ENCODE measurements at places on chromosomes 1 and 21. TPM values are rescaled to one million over a fixed set of nuclear protein-coding genes. Genes with fewer than 3 reads are reported as not detected.

HJV gene
- total RNA-seq: not detected

C1orf56 gene
- 11.4 TPM for total RNA-seq

OR10Z1 gene
- not detected for total RNA-seq

KCNH1 gene
- not detected for total RNA-seq

KCNK1 gene
- 1.4 TPM for total RNA-seq

TFAP2E gene
- 10.2 TPM for total RNA-seq

OR6N1 gene
- total RNA-seq: not detected

FCER1G gene
- total RNA-seq: 69.9 TPM

TNFSF4 gene
- 0.75 TPM for total RNA-seq

STMN1 gene
- total RNA-seq: 16.8 TPM

ATP1A4 gene
- total RNA-seq: not detected

GRCh38 chr1:19348441-19349198 lies 36.5 kb downstream of the SLC66A1 start:
- no peak for DNase-seq

DNA sequence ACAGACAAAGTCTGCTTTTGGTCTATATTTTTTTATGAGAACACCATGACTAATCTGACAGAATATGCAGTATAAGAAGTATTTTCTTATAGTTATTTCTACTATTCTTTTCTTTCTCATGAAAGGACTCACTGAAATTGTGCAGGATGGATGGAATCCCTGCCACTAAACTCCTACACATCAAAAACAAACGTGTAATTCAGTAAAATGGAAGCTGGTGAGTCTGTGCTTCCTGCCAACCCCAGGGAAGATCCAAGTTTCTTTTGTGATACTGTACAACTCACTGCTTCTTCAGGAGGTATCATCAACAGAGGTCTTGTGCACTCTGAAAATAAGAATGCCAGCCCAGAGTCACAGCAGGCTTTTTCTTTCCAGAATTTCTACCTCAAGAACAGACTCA lies 241.2 kb downstream of the MRPL39 start:
- no peak for DNase-seq

DNA sequence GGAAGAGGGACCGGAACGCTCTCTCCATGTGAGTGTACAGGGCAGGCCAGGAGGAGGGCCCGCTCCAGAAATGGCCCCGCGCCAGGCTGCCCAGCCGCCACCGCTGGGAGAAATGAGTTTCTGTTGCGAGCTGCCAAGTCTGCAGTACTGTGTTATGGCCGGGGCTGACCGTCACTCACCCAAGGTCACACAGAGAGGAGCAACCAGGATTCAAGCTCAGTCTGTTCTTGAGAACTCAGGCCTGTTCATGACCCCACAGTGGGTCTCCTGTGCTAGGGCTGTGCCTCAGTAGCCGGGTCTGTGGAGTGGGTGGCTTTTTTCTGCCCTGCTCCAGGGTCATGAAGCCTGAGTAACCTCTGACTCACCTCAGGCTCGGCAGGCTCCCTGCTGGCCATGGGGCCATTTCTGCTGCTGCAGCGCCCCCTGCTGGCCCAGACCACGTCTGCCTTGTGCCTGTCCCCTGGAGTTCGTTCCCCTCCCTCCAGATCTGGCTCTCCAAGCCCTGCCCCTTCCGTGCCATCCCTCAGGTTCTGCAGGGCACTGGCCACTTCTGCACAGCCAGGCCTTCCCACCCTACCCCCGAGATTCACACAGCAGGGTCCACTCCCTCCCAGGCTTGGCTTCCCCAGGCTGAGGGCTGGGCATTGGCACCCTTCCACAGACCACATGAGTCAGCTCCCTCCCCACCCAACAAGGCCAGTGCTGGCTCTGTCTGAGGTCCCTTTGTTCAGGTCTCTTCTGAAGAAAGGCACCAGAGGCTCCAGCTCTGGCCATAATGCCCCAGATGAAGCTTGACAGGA lies 51.8 kb downstream of the EDN2 start:
- peak; percentile 52 for DNase-seq

DNA sequence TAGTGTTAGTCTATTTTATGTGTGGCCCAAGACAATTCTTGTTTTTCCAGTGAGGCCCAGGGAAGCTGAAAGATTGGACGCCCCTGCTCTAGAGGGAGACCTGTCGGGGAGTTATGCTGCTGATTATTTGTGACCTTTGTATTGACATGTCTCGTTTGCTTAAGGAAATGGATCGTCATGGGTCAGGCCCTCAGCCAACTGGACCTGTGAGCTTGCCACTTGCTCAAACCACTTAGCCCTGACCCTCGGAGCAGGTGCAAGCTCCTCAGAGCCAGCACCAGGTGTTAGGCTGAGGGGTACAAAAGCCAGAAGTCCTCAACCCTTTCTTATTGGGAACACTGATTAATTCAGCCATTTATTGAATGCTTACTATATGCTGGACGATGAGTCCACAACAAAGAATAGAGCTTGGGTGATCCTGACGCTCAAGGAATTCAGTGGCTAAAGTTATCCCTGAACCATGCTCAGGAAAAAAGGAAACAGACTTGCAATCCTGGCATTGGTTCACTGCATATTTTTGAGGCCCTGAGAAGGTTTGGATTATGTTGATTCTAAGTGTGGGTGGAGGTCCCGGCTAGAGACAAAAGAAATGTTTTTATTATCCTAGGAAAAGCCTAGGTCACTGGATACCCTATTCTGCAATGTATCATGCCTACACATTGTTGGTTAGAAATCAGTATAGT lies 19.0 kb downstream of the TGFB2 start:
- no peak for DNase-seq

DNA sequence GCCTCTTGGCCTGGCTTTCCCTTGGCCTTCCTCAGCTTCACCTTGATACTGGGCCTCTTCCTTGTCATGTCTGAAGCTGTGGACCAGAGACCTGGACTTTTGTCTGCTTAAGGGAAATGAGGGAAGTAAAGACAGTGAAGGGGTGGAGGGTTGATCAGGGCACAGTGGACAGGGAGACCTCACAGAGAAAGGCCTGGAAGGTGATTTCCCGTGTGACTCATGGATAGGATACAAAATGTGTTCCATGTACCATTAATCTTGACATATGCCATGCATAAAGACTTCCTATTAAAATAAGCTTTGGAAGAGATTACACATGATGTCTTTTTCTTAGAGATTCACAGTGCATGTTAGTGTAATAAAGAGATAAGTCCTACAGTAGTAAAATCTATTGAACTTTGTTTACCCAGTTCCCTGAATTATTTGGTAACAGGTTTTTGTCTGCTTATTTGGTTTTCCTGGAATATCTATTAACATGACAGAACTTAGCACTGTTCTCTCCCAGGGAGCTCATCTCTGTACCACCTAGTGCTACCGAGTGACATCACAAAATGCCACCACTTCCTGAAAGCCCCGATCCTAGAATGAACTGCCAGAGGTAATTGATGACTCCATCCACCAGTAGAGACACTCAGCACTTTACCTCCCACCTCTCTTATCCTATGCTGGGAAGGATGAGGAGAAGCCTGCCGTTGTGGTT lies 22.2 kb downstream of the UBE2T start:
- no peak for DNase-seq

GRCh38 chr21:18960306-18960705 lies 556.7 kb upstream of the TMPRSS15 start:
- DNase-seq: no peak

- no peak for DNase-seq
These were observed 10.6 kb downstream of the TXNIP start for GRCh38 chr1:145985502-145986439.

GRCh38 chr1:229474509-229474908 lies 33.6 kb downstream of the NUP133 start:
- DNase-seq: no peak

- DNase-seq: no peak
These were observed 1422.5 kb downstream of the KCNT2 start for GRCh38 chr1:195185736-195186135.

- DNase-seq: no peak
These were observed 1.7 kb downstream of the MCL1 start for GRCh38 chr1:150577557-150578271.

GRCh38 chr1:236041631-236042618 lies 23.0 kb downstream of the NID1 start:
- DNase-seq: no peak

DNA sequence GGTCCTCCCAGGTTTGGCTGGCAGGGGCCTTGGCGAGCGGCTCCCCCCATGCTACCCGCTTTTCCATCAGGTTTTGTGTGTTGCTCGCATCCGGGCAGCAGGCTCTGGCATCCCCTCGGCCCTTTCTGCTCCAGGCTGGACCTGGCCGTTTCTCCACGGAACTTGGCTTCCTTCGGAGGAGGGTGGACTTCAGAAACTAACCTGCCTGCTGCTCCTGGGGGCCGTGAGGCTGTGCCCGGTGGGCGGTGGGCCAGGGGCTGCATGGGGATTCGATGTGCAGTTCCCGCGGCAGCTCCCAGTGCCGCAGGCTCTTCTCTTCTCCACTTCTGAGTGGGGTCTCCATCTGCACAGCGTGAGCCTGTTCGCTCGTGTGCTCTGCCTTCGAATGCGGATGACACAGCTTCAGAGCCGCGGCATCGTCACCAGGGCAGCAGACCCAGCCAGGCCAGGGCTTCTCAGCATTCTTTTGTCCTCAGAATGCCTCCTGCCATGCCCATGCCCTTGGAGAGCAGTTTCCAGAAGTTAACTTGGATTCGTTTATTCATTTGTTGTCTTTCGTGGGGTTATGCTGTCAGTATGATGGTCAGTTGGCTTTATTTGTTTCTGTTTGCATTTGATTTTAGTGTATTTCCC lies 36.4 kb downstream of the PRKCZ start:
- no peak for DNase-seq

- DNase-seq: no peak
These were observed 1.8 kb downstream of the SMYD2 start for GRCh38 chr1:214282630-214283242.

- DNase-seq: no peak
These were observed 225.7 kb upstream of the KCNK2 start for GRCh38 chr1:214856843-214857242.

DNA sequence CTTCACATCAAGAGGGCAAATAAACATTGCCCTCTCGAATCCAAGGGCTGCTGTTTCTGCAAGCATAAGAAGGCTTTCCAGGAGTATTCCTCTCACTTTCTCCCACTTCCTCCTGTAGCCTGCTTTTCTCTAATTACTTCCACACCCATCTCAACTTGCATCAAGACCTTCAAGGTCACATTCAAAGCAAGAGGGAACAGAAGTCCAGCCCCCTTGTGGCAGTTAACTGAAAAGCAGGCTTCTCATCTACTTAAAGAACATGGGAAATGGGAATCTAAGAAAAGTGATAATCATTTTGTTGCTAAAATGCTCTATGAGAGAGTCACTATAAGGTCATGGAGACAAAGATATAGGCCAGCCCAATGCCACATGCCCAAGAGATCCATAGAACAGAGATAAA lies 874.4 kb downstream of the KCNT2 start:
- DNase-seq: no peak

DNA sequence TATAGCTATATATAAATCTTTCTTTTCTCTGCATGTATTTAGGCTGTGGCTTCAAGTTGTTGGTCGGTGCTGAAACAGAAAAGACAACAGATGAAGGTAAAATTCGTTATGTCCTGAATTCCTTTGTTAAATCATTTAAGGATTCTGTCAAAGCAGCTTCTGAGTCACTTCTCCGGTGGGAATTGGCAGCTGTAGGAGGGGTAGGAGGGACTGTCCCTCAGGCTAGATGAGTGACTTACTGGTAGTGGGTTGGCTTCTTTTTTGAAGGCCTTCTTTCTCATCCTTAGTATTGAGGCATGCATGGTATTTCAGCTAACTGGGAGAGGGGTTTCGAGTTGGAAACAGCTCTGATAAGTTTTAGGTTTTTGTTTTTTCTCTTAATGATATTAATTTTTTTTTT lies 22.1 kb upstream of the NEXN start:
- no peak for DNase-seq

DNA sequence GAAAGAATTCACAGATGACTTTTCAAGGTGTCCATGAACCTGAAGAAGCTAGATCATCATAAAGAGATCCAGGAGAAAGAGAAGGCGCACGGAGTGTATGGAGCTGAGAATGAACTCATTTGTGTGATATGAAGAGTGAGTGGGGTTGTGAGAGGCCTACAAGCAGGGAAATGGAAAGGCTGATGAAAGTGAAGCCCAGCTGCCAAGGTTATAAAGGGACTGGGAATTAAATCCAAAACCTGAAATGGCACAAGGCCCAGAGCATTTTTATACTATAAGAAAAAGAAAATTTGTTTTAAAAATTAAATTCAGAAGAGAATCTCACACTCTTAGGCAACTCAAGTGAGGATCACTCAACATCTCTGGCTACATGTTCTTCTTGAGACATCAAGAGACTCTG lies 43.4 kb downstream of the HSD3B1 start:
- no peak for DNase-seq

DNA sequence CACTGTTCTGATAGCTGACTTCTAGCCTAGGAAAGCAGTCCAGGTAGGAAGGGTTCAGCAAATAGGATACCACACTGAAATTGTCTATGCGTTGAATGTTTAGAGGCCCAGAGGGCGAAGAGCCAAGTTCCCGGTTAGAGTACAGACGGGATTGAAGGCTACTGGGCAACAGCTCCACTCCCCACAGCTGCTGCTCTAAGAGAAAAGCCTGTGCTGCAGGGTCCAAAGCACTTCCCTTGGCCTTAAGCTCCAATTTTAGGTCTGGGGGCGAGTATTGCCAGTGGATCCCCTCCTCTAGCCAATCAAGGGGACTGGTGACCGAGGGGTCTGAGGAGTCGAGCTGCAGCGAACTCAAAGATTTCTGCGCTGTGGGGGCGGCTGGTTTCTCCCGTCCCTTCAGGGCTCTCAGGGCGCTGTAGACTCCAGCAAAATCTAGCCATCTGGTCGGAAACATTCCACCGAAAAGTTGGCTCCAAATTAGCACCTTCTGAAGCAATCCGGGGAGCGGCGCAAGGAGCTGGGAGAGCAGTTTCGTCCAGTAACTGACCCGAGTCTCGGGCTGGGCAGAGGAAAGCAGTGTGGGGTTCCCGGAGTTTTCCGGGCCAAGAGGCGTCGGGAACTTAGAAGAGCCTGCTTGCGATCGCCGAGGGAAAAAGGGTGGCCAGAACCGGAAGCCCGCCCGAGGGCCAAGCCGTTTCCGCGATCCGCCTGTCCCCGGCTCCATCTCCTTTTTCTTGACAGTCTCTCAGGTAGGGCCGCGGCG lies 748 bp downstream of the PPP1R15B start:
- DNase-seq: no peak

GRCh38 chr21:43769325-43769958 lies 6.7 kb downstream of the CSTB start:
- no peak for DNase-seq

GRCh38 chr1:214551436-214552173 lies at the start of gene PTPN14:
Gene PTPN14 (minus strand): TSS chr1:214551602. CDS start chr1:214464803, 86,799 bp downstream.
- DNase-seq: peak; percentile 92

- DNase-seq: no peak
These were observed 19.8 kb downstream of the KMO start for GRCh38 chr1:241551759-241552638.

- no peak for DNase-seq
These were observed 4.8 kb upstream of the COL6A1 start for GRCh38 chr21:45976701-45977311.

Data from ascending aorta (tissue), 2 donors.